H9 (cell line): ENCODE measurements at places on chromosomes 4 and X.

GRCh38 chr4:140719022-140719421 lies 37.2 kb downstream of the TBC1D9 start:
- no peak for DNase-seq
- H3K4me3 ChIP-seq, result no peak overlapping the region
- H3K27ac ChIP-seq, result no peak overlapping the region
- H3K4me1 ChIP-seq, result no peaks in the 10 kb centered on the region

DNA sequence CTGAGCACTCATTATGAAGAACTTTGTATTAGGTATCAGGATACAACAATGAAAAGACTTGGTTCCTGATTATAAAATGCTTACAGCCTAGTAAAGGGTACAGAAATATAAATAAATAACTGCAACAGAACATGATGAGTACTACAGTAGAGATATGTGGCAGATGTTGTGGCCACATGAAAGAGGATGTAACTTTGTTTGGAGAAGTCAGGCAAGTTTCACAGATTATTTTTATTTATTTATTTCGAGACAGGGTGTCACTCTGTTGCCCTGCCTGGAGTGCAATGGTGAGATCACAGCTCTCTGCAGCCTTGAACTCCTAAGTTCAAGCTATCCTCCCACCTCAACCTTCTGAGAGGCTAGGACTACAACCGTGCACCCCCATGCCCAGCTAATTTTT lies 15.8 kb upstream of the UBE2K start:
- H3K27ac ChIP-seq, result no peak overlapping the region
- no peaks in the 10 kb centered on the region for H3K36me3 ChIP-seq
- no peak overlapping the region for H3K4me3 ChIP-seq
- no peaks in the 10 kb centered on the region for H3K27me3 ChIP-seq
- DNase-seq, result no peak
- H3K4me1 ChIP-seq, result no peaks in the 10 kb centered on the region

- DNase-seq, result no peak
- H3K36me3 ChIP-seq, result no peaks in the 10 kb centered on the region; the same call in 2 of the 3 replicates
- H3K4me1 ChIP-seq, result no peaks in the 10 kb centered on the region
- no peak overlapping the region for H3K27ac ChIP-seq
- H3K27me3 ChIP-seq, result no peaks in the 10 kb centered on the region
Measured at GRCh38 chr4:161376275-161376674, 787.5 kb downstream of the FSTL5 start.

- H3K27ac ChIP-seq, result no peak overlapping the region
- H3K27me3 ChIP-seq, result no peaks in the 10 kb centered on the region
- no peak overlapping the region for H3K4me3 ChIP-seq
- DNase-seq, result no peak
- H3K4me1 ChIP-seq, result peaks cover 8% of the 10 kb centered on the region; the same call in 1 of the 2 replicates
- H3K36me3 ChIP-seq, result no peaks in the 10 kb centered on the region
Measured at GRCh38 chr4:87032884-87033533, 98.2 kb downstream of the AFF1 start.

- no peak overlapping the region for H3K4me3 ChIP-seq
- DNase-seq, result no peak
- no peaks in the 10 kb centered on the region for H3K36me3 ChIP-seq
- H3K4me1 ChIP-seq, result no peaks in the 10 kb centered on the region
- H3K27me3 ChIP-seq, result no peaks in the 10 kb centered on the region
Measured at GRCh38 chr4:8846826-8847225, 24.8 kb downstream of the HMX1 start.

GRCh38 chr4:15809058-15809457 lies 30.9 kb downstream of the CD38 start:
- no peaks in the 10 kb centered on the region for H3K36me3 ChIP-seq
- no peaks in the 10 kb centered on the region; the same call in 1 of the 2 replicates for H3K27me3 ChIP-seq
- no peak overlapping the region for H3K27ac ChIP-seq
- no peak overlapping the region for H3K4me3 ChIP-seq

- no peak overlapping the region for H3K27ac ChIP-seq
- no peaks in the 10 kb centered on the region for H3K36me3 ChIP-seq
- H3K4me1 ChIP-seq, result no peaks in the 10 kb centered on the region
Measured at GRCh38 chr4:158254292-158254691, 44.0 kb downstream of the TMEM144 start.

GRCh38 chr4:39937683-39938268 lies 39.9 kb downstream of the PDS5A start:
- peaks cover 2% of the 10 kb centered on the region; the same call in 1 of the 2 replicates for H3K4me1 ChIP-seq
- H3K27ac ChIP-seq, result no peak overlapping the region
- no peaks in the 10 kb centered on the region for H3K27me3 ChIP-seq
- no peak overlapping the region for H3K4me3 ChIP-seq

GRCh38 chr4:16836324-16836723 lies 62.1 kb downstream of the LDB2 start:
- 0 out of 2 replicates have a peak, but pooled peaks cover 2% of the 10 kb centered on the region for H3K36me3 ChIP-seq
- H3K4me3 ChIP-seq, result no peak overlapping the region
- DNase-seq, result no peak

- no peaks in the 10 kb centered on the region; the same call in 1 of the 2 replicates for H3K27me3 ChIP-seq
- H3K4me1 ChIP-seq, result no peaks in the 10 kb centered on the region; the same call in 1 of the 2 replicates
- H3K36me3 ChIP-seq, result no peaks in the 10 kb centered on the region
- DNase-seq, result peak; percentile 34
- H3K27ac ChIP-seq, result no peak overlapping the region
Measured at GRCh38 chrX:120299928-120300327, 11.3 kb downstream of the TMEM255A start.

- H3K4me3 ChIP-seq, result no peak overlapping the region
- H3K4me1 ChIP-seq, result no peaks in the 10 kb centered on the region
- no peak for DNase-seq
- H3K36me3 ChIP-seq, result peaks cover 7% of the 10 kb centered on the region; the same call in 1 of the 2 replicates
Measured at GRCh38 chrX:122777766-122778165, 406.3 kb upstream of the GRIA3 start.

- no peak for DNase-seq
- H3K4me1 ChIP-seq, result peaks cover 3% of the 10 kb centered on the region; the same call in 1 of the 2 replicates
- H3K4me3 ChIP-seq, result no peak overlapping the region
- no peak overlapping the region for H3K27ac ChIP-seq
- peaks cover 84% of the 10 kb centered on the region for H3K36me3 ChIP-seq
Measured at GRCh38 chrX:113954297-113954696, 629.6 kb upstream of the HTR2C start.

GRCh38 chr4:185730849-185731608 lies 81.0 kb downstream of the SORBS2 start:
- H3K36me3 ChIP-seq, result peaks cover 32% of the 10 kb centered on the region
- peaks cover 2% of the 10 kb centered on the region; the same call in 1 of the 2 replicates for H3K4me1 ChIP-seq
- DNase-seq, result no peak

DNA sequence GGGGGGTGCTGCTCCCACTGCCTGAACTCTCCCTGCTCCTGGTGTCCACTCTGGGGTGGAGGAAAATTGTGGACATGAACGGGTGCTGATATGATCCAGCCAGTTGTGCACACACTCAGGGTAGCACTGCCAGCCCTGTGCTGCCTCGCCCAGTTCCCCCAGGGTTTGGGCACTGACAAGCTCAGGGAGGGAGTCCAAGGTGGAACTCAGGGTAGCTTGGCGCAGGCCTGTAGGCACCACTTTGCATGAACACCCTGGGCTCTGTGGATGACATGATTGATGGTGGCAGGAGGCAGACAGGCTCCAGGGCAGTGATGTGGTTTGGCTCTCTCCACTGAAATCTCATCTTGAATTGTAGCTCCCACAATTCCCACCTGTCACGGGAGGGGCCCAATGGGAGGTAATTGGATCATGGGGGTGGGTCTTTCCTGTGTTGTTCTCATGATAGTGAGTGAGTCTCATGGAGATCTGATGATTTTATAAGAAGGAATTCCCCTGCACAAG lies 572.0 kb upstream of the PABPC4L start:
- peaks cover 4% of the 10 kb centered on the region for H3K36me3 ChIP-seq
- H3K4me3 ChIP-seq, result no peak overlapping the region
- H3K27ac ChIP-seq, result no peak overlapping the region

GRCh38 chr4:129738175-129738574 lies 642.2 kb downstream of the C4orf33 start:
- no peaks in the 10 kb centered on the region for H3K4me1 ChIP-seq
- H3K27me3 ChIP-seq, result no peaks in the 10 kb centered on the region
- H3K4me3 ChIP-seq, result no peak overlapping the region
- no peak for DNase-seq
- H3K27ac ChIP-seq, result no peak overlapping the region

- no peaks in the 10 kb centered on the region for H3K36me3 ChIP-seq
- H3K27ac ChIP-seq, result no peak overlapping the region
- no peaks in the 10 kb centered on the region for H3K27me3 ChIP-seq
- no peak for DNase-seq
Measured at GRCh38 chr4:150683775-150684350, 101.9 kb downstream of the MAB21L2 start.

DNA sequence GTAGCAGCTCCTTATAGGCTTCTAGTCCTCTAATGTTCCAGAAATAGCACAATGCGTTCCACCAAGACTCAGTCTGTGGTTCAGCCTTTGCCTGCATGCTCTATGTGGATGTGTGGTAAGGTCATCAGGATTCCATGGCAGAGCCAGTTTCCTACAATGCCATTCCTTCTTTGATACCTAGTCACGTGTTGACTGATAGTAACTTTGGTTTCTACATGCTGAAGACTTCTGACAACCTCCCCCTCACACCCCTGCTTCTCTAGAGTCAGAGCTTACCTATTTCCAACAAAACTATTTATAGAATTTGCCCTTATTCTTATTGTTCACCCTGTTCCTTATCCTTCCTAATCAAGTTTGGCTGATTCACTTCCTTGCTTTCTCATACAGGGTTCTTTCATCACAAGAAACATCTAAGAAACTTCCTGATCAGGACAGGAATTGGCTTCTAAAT lies 81.1 kb downstream of the CT47B1 start:
- peaks cover 3% of the 10 kb centered on the region; the same call in 1 of the 2 replicates for H3K36me3 ChIP-seq
- H3K4me1 ChIP-seq, result no peaks in the 10 kb centered on the region
- no peak overlapping the region for H3K4me3 ChIP-seq
- no peak overlapping the region for H3K27ac ChIP-seq
- DNase-seq, result no peak

DNA sequence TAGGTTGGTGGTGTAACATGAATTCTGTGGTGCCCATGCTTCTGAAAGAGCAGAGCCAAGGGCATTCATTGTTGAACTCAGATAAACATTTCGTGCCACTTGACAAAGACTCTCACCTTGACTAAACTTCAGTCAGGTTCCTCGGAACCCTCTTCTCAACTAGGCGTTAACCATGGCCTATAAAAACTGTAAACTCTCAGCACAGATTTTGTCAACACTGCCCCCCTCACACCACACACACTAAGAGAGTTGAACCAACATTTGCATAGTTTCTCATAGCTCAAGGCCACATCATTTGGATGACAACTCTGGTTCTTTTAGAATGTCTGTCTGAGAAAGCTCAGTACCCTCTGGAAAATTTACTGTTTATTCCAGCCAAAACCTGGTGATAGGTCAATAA lies 28.1 kb downstream of the CASP6 start:
- H3K4me1 ChIP-seq, result no peaks in the 10 kb centered on the region
- no peak overlapping the region for H3K4me3 ChIP-seq
- peaks cover 12% of the 10 kb centered on the region; the same call in 2 of the 3 replicates for H3K36me3 ChIP-seq

DNA sequence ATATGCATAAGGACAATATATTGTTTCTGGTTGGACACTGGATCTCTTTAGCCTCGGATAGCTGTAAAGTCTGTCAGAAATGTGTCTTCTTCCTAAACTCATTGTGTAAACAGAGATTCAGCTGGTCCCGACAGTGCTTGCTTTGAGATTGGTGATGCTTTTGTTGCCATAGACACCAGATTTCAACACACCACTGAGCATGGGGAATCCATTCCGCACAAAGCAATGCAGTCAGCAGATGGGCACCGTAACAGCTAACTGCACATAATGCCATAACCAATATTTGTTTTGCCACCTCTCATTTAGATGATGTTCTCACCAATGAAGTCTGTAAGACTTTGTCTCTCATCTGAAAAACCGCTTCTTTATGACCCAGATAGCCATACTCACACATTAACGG lies 33.3 kb upstream of the FAM47C start:
- no peaks in the 10 kb centered on the region for H3K4me1 ChIP-seq
- DNase-seq, result no peak
- no peak overlapping the region for H3K27ac ChIP-seq
- H3K36me3 ChIP-seq, result no peaks in the 10 kb centered on the region

DNA sequence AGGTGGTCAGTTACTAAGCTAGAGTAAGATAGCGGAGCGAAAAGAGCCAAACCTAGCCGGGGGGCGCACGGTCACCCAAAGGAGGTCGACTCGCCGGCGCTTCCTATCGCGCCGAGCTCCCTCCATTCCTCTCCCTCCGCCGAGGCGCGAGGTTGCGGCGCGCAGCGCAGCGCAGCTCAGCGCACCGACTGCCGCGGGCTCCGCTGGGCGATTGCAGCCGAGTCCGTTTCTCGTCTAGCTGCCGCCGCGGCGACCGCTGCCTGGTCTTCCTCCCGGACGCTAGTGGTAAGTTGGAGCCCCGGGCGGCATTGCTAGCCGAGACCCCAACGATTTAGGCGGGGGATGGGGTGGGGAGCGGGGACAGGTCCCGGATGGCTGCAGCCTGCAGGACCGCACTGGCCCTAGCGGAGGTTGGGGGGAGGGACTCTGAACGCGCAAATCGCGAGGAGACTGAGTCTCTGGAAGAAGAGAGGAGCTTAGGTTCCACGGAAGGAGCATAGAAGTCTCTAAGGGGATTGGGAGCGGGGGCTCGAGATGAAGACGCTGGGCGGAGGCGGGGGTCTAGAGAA lies 573 bp downstream of the HTR2C start:
- H3K36me3 ChIP-seq, result no peaks in the 10 kb centered on the region
- DNase-seq, result peak; percentile 90
- no peaks in the 10 kb centered on the region for H3K4me1 ChIP-seq
- peaks cover 31% of the 10 kb centered on the region for H3K27me3 ChIP-seq

DNA sequence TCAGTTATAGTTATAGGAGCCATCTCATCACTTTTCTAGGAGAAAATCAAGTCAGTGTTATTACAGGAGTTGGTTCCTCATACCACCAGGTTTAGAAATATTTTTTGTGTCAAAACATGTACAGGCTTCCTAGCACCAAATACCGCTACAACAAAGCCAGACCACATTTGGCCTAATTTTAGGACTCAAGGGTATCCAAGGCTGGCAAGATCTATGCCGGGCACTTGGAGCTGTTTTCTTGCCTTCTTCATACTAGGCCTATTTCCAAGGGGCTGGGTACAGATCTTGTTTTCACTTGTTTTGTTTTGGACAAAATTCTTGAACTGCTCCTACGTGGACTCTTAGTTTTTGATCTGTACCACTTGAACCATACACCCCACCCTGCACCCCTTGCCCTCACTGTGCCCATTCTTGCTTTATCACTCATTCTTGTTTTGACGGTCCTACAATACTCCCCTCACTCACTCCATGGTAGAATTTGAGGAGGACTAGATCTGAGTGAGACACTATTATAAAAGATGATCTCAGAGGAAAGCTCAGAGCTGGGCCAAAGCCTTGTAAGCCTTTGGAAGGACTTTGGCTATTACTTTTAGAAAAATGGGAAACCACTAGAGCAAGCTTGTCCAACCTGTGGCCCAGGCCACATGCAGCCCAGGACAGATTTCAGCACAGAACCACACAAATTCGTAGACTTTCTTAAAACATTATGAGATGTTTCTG lies 17.7 kb upstream of the TMEM144 start:
- no peak overlapping the region for H3K4me3 ChIP-seq
- H3K27ac ChIP-seq, result no peak overlapping the region
- no peaks in the 10 kb centered on the region for H3K4me1 ChIP-seq
- no peaks in the 10 kb centered on the region for H3K36me3 ChIP-seq
- DNase-seq, result no peak
- H3K27me3 ChIP-seq, result no peaks in the 10 kb centered on the region
